ENCODE measurements at places on chromosomes 3 and 15.

GRCh38 chr3:159200176-159200575 is 398.3 kb downstream of the MFSD1 start:
- DNase-seq = peak; percentile 90

- no peak for DNase-seq
Measured at GRCh38 chr3:184491867-184492615, 69.5 kb upstream of the EPHB3 start.

- no peak for DNase-seq
Measured at GRCh38 chr3:59006634-59007517, 42.9 kb downstream of the CFAP20DC start.

GRCh38 chr15:73915082-73915481 is 11.2 kb upstream of the LOXL1 start:
- DNase-seq = peak; percentile 58

- DNase-seq = peak; percentile 47
Measured at GRCh38 chr3:146187334-146187950, 26.5 kb upstream of the PLOD2 start.

DNA sequence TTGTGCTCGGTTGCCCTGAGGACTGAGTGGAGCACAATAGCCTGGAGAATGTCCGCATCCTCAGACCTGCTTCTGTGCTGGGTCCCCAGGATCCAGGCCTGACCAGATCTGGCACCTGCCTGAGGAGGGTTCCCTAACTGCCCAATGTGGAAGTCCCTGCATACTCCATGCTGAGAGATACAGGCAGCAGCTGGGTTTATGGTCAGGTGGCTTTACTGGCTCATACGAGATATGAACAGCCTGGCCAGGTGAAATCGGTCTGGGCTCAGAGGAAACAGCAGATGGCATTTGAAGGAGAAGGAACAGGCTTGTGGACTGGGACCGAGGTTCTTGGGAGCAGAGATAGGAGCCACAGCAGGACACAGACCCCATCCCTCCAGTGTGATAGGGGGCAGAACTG is 18.2 kb upstream of the KIF23 start:
- no peak for DNase-seq
